ENCODE measurements at places on chromosomes 7 and 10.

DNA sequence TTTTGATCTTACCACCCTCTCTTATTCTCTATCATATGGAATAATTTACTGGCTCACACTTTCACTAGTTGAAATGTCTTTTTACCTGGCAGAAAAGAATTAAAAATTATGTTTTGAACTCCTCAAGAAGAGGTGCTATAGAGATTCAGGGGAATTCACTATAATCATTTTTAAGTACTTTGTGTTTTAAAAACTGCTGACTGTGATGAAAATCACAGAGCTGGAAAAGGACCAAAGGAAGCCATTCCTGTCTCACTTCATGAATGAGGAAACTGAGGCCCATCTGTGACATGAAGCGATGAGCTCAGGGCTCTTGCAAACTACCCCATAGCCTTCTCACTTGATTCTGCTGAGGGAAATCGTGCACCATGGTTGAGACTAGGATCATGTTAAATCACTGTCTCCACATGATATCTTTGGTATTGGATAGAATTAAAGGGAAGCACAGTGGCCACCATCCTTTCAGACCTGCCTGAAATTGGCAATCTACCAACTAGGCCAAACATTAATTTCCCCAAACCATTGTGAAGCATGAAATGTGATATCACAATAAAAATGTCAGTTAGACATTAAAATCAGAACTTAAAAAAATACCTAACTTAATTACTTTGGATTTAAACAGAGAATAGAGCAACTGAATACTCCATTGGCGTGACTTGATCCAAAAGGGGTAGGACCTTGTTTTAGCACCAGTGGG, 141.0 kb downstream of the FZD1 start:
- DNase-seq = no peak

- peak; percentile 83 for DNase-seq
Observed at GRCh38 chr7:332646-333392, 42.8 kb downstream of the FOXL3 start.

- DNase-seq = no peak
Observed at GRCh38 chr7:144438759-144439158, 35.3 kb upstream of the NOBOX start.

DNA sequence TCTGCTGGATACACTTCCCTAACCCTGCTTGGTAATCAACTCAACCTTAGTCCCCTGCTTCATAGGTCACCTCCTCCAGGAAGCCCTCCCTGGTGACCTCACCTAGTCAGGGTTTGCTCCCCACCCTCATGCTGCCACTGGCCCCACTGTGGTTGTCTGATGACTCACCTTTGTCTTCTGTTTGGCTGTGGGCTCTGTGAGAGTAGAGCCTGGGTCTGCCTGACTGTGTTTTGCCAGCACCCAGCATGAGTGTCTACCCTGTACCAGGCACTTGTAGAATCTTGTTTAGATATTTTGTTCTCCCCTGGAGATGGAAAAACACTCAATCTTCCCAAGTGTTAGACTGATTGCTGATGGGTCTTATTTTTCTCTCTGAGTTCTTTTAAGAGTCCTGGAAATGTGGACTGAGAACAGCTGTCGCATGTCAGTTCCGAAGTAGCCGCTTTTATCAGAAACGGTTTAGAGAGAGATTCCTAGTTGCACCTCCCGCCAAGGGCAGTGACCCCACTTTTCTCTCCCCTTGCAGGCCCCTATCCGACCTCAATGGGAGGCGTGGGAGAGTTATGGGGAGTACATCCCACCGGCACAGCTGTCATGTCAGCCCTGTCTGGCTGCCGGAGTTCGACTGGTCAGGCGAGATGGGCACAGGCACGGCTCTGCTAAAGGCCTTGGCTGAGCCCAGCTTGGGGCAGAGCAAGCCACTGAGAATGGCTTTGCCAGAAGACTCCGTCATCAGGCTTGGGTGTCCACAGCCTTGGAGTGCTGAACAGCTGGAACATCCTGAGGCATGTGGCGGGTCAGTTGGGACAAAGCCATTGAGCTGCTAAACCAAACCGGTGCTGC, 134.3 kb downstream of the GRK5 start:
- peak; percentile 14 for DNase-seq

- no peak for DNase-seq
Observed at GRCh38 chr10:28382525-28383269, 79.8 kb upstream of the MPP7 start.

GRCh38 chr7:19121977-19122588, 4.6 kb upstream of the TWIST1 start:
- no peak for DNase-seq

DNA sequence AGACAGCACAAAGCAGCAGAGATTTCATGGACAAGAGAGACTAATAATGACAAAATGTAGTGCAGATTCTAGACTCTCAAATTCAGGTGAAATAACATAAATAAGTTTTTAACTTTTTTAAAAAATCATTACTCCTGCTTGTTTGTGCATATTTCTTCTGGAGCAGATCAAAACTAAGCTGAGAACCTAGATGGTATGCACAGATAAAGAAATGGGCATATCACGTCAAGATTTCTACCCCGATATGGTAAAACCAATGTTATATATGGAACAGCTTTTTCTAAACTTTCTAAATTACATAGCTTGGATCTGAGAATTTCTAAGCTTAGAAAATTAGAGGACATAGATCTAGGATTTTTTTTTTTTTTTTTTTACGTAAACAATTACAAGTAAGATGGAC, 18.2 kb downstream of the TWIST1 start:
- no peak for DNase-seq

DNA sequence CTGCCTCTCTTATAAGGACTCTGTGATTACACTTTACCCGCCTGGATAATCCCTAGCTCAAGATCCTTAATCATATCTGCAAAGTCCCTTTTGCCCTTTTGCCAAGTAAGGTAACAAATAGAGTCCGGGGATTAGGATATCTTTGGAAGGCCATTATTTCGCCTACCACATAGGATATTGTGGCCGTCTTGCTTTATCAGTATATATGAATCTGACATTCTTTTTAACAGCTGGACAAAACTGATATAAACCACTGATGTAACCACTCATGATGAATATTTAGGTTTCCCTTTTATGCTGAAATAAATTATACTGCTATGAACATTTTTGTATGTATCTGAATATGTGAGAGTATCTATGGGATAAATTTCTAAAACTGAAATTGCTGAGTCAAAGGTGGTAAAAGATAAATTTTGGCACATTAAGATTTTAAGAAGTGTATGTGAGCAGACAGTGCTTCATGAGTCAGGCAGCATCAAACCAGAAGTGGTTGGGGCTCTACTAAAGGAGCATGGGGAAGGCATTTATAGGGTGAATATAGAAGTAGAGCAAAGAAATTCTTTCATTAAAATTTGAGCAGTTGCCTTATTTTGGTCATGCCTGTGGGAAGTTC, 44.7 kb downstream of the AVL9 start:
- no peak for DNase-seq

DNA sequence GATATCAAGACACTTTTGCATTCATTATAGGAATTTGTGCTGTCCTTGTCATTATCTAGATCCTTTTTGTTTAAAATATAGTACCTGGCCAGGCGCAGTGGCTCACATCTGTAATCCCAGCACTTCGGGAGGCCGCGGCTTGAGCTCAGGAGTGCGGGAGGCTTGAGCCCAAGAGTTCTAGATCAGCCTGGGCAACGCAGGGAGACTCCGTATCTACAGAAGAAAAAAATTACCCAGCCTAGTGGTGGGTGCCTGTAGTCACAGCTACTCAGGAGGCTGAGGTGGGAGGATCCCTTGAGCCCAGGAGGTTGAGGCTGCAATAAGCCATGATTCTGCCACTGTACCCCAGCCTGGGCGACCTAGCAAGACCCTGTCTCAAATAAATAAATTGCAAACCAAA, 621 bp upstream of the MORN4 start:
- DNase-seq = no peak

- DNase-seq = no peak
Observed at GRCh38 chr10:132904814-132905649, 37.3 kb downstream of the CFAP46 start.

DNA sequence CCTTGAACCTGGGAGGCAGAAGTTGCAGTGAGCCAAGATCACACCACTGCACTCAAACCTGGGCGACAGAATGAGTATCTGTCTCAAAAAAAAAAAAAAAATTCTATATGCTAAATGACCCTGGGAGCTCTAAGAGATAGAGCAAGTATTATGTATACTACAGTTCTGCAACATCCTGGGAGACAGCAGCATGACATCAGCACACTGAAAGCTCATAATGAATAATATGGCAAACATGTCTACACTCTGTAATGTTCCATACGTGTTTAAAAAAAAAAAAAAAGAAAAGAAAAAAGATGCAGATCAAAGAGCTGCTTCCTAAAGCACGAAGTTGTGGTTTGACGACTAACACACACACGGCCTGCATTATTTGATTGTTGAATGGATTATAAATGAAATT, 72.5 kb downstream of the CUL2 start:
- DNase-seq = no peak

DNA sequence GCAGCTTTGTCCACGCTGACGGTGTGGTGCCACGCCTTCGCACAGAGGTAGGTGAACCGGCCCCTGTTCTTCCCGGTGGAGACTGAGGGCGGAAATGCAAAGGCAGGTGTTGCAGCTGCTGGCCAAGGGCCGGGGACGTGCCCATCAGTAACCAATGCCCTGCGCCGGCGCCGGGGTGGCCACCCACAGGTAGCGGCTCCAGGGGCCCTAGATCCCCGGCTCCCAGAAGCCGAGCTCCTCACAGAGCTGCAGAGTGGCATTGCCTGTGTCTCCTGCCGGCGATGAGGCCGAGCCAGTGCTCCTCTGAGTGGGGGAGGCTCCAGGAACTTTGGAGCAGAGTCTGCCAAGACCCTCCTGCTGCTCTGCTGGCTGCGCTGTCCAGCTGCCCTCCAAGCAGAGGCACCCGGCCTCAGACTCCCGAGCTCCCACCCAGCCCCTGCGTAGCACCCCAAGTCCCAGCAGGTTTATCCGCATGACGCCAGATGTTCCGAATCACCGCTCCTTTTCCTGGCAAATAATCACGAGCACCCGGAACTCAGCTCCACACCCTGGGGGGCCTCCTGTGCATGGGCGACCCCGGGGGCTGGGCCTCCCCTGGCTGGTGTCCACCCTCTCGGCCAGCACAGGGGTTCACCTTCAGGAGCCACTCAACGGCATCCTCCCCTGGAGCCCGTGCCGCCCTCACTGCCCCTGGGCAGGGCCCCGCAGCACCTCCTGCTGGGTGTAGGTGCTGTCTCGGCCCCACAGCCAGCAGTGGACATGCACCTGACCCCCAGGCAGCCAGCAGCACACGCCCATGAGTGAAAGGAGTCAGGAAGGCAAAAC, 22.1 kb downstream of the CFAP46 start:
- DNase-seq = no peak

DNA sequence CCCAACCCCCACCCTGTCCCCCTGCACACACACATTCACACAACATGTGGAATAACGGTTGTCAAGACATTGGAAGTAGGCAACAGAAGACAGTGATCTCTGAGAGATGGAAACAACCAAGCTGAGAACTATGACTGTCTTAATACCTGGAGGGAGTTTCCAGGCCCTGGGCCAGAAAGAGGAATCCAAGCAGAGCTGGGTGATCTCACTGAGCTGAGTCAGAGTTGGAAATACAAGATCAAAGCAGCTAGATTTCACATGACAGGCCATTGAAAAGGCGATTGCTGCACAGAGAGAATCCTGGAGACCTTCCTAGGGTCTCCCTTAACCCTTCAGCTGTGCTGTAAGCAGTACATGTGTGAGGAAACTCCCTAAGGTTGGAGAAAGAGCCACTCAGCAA, 165.8 kb upstream of the PRSS1 start:
- no peak for DNase-seq

DNA sequence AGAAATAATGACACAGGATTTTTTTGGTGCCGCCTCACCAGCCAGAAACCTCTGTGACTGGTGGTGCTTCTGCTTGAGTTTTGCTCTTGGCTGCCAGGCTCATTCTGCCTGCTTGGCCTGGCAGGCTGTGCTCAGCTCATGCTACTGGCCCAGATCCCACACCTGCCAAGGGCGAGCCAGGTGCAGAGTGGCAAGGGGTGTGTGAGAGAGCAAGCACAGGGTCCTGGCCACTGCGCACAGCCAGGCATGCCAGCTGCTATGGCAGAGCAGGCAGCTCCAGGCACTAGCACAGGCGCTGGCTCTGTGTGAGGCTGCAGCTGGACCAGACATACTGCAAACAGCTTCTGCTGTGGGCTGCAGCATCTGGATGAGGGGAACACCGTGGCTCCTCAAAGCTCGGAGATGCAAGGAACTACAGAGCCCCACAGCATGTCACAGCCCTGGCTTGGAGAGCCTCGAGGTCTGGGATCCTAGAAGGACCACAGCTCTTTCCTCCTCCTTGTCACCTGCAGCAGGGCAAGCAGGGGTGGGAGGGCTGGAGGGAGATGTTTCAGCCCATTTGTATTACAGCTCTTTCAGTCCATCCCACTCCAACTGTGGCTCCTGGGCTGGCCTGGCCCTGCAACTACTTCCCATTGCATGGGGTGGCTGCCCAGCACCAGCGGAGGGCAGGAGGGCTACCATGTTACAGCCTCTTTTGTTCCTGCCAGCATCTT, 313.4 kb upstream of the SEMA3C start:
- DNase-seq = no peak

- DNase-seq = no peak
Observed at GRCh38 chr7:27108390-27109127, 6.1 kb upstream of the HOXA2 start.

DNA sequence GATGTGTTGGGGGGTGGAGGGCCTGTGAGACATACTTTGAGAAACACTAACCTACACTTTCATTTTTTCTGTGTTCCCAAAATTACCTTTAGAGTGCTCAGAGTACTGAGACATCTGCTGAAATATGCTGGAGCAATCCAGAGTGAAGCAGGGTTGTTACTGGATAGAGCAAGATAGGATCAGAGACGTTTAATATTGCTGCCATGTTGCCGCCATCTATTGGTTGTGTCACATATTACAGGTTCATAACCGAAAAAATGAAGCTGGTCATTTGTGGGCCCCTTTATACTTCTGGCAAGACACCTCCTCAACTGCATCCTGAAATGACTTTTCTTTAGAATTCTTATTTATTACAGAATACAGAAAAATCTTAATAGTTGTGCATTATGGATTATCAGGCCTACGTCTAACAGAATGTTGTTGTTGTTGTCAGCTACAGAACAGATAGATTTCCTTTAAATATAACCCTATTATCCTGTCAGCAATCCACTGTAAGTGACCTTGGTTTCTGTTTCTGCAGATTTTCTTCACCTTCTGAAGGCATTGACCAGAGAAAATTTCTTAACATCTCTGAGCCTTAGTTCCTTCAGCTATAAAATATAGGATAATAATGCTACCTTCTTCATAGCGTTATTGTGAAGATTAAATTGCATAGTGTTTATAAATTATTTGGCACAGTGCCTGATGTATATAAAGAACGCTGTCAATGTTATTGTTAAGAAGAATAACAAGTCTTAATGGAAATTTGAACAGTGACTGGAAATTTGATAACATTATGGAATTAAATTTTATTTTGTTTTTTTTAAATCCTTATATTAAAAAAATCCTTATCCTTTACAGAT, 16.2 kb upstream of the DLD start:
- no peak for DNase-seq

Data from activated T-helper 9 cell treated with anti-CD3 and anti-CD28 coated beads, Interleukin-2, amount 50 U/mL, for 16 hours (primary cell).